ENCODE measurements at places on chromosomes 1 and 21. TPM values are rescaled to one million over a fixed set of nuclear protein-coding genes. Genes with fewer than 3 reads are reported as not detected.
A peak's percentile ranks its signal among the peaks of the same experiment; 100 is the strongest.

DNA sequence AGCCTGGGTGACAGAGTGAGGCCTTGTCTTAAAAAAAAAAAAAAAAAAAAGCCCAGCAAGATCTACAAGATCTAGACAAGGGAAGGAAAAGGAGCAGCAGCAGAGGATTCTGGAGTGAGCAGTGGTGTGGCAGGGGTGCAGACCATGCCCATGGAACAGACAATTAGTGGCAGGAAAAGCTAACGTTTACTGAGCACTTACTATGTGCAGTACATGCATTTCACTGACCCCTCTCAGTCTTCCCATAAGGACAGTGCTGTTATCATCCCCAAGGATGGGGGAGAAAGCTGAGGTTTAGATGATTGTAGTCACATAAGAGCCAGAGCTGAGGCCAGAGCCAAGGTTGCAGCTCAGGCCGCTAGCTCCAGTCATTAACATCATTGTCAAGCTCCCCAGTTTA is 5.9 kb downstream of the PODN start:
- no peak for DNase-seq

DNA sequence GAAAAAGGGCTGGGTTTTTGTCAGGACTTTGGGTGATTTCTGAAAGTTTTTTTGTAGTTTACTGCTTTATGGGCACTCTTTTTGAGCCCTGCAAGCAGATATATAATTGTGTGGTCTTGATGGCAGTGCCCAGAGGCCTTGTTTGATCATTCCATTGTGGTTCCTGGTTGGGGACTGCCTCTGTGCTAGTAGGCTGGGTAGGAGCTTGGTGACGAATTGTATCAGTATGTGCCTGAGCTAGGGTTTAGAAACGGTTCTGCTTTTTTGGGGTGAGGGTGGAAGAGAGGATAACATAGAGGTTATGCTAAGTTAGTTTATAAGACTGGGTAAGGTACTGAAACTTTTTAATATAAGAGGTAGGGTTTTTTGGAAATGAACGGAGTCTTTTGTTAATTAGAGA is 139.7 kb upstream of the ETV3 start:
- no peak for DNase-seq

GRCh38 chr1:7403265-7404045 is 367.6 kb upstream of the VAMP3 start:
- no peak for DNase-seq

GRCh38 chr1:23403038-23403336 is 21.6 kb downstream of the TCEA3 start:
- no peak for DNase-seq

DNA sequence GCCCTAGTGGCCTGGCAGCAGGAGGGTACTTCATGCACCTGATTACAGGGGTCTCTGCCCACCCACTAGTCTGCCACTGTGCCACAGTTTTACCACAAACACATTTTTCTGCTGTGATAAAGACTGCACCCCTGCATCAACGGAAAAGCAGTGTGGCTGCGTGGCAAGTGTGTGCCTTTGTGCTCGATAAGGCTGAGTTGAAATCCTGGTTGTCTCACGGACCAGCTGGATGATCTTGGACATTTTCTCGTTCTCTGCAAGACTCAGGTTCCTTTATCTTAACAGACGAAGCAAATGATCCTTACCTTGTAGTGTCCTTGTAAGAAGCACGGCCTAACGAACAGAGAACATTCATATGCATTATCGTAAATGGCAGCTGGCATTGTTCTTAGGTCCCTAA is 10.2 kb downstream of the GRHL3 start:
- peak; percentile 36 for DNase-seq

DNA sequence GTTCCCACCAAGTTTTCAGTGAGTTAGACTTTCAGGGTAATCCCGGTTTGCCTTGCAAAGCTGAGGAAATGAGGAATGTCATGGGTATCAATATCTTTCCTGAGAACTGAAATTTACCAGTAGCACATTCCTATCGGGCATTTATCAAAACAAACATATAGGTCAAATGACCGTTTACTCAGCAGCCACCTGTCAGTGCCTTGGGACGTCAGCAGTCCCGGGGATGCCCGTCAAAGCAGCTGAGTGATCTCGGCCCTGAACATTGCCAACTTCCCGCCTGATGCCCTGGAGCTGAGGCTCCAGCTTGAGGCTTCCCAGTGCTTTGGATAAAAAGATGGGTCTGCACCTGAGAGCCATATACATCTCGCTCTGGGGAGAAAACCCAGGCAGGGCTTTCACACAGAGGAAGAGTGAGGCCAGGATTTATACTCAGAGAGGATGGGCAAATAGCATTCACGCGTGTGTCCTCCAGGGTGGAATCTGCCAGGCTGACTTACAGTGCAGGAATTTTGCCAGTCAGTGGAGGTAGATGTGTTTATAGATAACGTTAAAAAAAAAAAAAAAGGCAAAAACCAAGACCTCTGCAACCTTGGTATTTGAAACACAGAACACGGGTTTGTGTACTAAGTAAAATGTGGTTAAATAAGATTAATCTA is 435.7 kb upstream of the VAMP3 start:
- DNase-seq, result no peak

DNA sequence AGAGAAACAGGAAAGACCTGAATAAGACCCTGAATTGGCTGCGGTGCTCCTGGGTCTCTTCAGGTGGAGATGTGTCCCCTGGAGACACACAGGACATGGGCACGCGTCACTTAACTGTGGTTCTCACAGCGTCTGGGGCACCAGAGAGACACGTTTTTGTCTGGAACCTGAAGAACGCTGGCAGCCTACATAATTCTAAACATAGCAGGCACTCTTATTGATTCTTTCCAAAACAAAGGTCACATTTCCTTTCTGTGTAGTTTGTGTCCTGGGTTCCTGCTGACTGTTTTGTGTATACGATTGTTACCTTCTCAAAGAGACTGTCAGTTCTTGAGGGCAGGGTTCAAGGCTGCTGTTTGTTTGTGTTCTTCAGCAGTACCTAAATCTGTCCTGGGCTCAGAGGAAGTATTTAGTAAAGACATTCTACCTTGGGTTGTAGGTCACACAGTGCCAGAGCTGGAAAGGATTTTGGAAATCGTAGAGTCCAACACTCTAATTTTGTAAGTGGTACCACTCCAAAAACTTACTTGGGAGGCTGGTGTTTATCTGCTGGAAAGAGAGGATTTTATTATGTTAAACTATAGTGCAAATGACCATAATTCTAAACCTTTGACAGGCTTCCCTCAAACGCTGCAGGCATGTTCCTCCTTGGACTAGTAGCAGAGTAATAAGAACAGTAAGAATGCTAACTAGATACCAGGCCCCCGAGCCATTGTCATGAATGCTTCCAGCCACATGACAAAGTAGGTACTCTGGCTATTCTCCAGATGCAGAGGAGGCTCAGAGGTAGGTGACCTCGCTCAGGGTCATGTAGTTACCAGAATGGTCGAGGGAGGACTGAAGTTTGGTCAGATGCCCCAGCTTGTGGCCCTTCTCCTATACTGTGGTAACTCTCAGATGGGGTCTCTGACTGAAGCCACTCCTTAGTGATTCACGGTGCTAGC is 164.3 kb downstream of the DHRS3 start:
- no peak for DNase-seq

GRCh38 chr21:42799516-42799915 is 79.8 kb downstream of the WDR4 start:
- no peak for DNase-seq

SEMA6C gene
- total RNA-seq, result 10.2 TPM

FCAMR gene
- not detected for total RNA-seq

NKAIN1 gene
- under 0.01 TPM for total RNA-seq

ACTL8 gene
- total RNA-seq, result under 0.01 TPM

HEYL gene
- 1.6 TPM for total RNA-seq

RFX5 gene
- total RNA-seq, result 89.7 TPM
